Left cardiac atrium (tissue), 4 donors: ENCODE measurements at places on chromosomes 4 and X. TPM values are rescaled to one million over a fixed set of nuclear protein-coding genes. Genes with fewer than 3 reads are reported as not detected.

GRCh38 chrX:47180346-47180745 lies 13.3 kb upstream of the UBA1 start:
- no peak for DNase-seq

DNA sequence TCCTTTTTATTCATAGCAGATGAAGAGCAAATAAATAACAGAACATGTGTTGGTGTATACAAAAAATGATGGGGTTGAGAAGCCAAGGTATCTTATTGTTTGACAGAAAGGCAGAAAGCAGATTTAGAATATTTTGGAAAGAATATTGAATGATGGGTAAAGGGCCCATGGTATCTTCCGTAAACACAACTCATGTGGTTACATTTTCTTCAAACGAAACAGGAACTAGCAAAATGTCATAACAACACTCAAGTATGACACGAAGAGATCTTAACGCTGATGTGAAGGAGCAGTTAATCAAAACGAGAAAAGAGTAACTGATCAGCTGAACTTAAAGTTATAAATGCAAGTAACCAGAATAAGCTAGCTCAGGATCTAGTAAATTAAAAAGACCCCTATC lies 195.7 kb upstream of the GK2 start:
- DNase-seq, result no peak

DNA sequence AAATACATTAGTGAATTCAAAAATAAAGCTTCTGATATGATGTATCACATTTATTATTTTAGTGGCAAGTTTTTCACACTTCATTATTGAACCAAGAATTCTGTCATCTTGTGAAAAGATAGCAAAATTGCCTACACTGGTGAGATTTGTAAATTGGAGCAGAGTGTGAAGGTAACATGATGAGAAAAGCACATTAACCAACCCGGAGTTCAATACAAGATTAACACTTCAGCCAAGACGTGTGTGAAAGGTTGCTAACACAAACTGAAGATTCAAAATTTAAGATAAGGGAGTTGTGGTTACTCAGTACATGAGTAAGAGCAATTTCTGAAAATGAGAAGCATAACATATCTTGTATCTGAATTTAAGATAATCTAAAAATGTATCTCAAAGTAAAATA lies 346.7 kb downstream of the PDHA2 start:
- no peak for DNase-seq

DNA sequence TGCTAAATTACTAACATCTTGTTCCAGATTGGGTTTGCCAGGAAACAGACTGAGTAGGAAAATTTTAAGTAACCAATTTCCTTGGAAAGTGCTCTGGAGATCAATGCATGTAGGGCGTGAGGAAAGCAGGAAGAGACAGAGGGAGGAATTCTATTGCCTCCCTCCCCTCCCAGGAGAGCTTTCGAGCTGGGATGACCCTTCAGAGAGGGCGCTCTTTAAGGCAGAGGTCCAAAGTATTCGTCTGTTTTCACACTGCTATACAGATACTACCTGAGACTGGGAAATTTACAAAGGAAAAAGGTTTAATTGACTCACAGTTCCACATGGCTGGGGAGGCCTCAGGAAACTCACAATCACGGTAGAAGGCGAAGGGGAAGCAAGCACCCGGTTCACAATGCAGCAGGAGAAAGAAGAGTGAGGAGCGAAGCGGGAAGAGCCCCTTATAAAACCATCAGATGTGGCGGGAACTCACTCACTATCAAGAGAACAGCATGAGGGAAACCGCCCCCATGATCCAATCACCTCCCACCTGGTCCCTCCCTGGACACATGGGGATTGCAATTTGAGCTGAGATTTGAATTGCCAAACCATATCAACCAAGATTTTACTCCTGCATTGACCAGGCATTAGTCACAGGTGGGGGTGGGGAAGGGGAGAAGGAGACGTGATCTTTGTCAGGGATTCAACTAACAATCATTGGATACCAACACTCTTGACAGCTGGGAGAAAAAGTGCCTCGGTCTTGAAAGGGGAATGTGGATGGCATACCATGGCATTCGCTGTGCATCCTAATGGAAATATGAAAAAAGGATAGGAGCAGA lies 63.8 kb downstream of the SLITRK2 start:
- no peak for DNase-seq

- no peak for DNase-seq
Measured at GRCh38 chr4:63906660-63907183, 502.5 kb downstream of the TECRL start.

DNA sequence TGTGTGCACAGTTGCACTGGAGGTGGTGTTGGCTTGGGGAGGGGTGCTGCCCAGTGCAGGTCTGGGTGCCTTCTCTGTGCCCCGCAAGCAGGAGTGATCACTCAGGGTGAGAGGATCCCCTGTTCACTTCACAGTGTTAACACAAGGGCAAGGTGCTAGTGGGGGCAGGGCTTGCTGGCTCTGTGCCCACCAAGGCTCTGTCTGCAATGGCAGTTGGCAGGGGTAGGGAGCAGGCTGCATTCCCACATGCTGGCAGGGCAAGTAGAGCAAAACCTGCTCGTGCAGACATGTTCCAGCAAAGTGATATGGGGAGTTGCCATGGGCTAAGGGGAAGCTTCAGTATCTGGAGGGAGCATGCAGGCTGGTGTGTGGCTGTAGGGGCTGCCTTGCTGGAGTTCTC lies 428.0 kb downstream of the ZNF674 start:
- DNase-seq, result no peak

DNA sequence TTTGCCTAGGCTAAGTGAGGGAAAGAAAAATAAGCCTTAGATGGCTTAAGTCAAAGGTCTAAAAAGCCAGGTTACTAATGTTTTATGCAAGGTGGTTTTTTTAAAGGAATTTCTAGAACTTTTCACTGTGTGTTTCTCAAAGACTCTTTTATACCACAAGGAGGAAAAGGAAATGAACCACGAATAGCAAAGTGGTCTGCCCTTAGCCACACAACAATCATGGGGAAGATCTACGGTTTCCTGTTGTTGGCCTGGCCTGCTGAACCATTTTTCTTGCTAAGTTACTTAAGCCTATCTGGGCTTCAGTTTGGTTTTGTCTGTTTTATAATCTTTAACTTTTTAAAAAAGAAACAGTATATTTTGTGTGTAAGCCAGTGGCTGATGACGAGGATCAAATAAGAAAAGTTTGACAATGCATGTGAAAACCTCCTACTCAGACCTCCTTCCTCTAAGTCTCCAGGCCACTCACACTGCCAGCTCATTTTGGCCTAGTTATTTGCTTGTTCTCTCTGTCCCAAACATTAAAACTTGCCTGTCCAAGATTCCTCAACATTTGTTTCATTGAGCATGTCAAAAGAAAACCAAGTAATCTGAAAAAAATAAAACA lies 56.7 kb upstream of the COL25A1 start:
- no peak for DNase-seq

GRCh38 chrX:74297766-74298165 lies 6.2 kb upstream of the ZCCHC13 start:
- DNase-seq, result no peak

- DNase-seq, result no peak
Measured at GRCh38 chr4:19195696-19196095, 1056.0 kb upstream of the SLIT2 start.

- DNase-seq, result no peak
Measured at GRCh38 chr4:68062501-68062900, 67.2 kb downstream of the TMPRSS11F start.

- DNase-seq, result no peak
Measured at GRCh38 chr4:62256479-62256878, 1056.4 kb downstream of the ADGRL3 start.

DNA sequence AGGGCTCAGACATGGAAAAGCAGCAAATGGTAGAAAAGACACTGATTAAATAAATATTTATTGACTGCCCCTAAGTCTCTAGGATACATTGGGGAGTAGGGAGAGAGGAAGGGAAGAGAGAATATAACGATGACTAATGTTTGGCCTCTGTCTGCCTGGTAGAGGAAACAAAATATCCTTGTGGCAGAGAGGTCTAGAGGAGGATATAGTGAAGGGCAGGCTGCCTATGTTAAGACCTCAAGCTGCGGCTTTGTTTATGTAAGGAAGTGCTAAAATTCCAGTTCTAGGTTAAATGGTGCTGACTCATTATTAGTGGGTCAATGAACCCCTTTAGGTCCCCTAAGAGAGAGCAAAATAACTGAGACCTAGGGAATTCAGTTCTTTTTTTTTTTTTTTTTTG lies 427.3 kb upstream of the FTHL17 start:
- no peak for DNase-seq

- no peak for DNase-seq
Measured at GRCh38 chr4:168097161-168097560, 4.8 kb downstream of the ANXA10 start.

DNA sequence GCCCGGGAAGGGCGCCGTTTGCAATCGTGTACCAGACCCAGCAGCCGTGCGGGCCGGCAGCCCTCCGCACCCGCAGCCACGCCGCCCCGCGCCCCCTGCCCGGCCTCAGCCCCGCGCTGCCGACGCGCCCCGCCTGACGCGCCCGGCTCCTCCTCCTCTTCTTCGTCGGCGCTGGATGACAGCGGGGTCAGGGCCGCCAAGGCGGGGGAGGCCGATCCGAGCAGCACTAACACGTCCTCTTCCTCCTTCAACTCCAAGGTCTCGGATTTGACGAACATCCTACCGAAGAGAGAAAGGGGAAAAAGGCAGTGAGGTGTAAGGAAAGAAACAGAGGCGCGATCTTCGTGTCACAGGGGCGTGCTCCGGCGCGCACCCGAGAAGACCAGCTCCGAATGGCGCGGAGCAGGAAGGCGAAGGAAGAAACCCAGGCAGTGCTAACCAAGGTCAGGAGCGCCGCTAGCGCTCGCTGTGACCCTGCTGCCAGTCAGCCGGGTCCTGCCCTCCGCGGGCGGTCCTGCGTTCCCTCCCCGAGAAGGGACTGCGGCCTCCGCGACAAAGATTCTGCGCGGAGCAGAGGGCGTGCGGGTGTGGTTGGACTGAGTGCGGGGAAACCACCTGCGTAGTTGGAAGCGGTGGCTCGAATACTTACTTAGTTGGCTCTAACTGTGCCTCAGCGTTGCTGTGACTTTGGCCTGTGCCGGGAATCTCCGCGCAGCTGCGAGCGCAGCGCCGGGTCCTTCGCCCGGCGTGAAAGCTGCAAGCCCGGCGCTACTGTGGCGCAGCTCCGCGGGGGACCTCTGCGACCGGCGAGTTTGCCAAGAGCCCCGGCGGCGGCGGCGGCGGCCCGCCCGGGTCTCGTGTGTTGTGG lies 548 bp downstream of the NEUROG2 start:
- peak; percentile 28 for DNase-seq

DNA sequence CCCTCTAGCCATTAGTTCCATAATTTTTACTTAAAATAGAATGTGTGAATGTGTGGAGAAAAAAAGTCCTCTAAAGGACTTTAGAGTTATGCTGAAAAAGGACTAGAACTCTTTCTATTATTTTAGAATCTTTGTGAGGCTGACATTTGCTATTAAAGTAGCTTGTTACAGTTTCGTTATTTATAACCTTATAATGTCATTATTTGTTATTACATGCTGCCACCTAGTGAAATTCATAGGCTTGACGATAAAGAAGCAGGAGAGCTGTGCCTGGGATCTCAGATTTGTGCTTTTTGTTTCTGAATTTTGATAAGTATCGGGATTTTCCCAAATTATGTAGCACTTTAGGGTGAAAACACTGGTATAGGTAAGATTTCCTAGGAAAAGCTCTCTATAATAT lies 38.5 kb upstream of the TAPT1 start:
- DNase-seq, result no peak

- DNase-seq, result no peak
Measured at GRCh38 chr4:168892475-168892874, 117.6 kb downstream of the CBR4 start.

DNA sequence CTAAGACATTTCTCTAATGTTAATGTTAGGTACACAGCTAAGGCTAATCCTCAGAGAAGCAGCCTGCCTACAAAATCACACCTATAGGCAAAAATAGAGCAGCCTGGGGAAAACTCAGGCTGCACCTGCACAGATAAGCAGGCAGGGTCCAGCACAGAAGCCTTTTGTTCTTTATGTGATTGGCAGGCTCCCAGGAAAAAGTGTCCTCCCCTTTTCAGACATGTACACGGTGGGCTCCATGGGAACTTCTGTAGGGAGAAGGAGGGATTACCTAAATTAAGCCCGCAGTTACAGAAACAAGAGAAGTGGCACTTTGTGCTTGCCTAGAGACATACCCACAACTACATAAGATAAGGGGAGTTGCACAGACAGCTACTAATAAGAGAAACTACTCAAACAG lies 4.0 kb upstream of the HSPA4L start:
- no peak for DNase-seq

DNA sequence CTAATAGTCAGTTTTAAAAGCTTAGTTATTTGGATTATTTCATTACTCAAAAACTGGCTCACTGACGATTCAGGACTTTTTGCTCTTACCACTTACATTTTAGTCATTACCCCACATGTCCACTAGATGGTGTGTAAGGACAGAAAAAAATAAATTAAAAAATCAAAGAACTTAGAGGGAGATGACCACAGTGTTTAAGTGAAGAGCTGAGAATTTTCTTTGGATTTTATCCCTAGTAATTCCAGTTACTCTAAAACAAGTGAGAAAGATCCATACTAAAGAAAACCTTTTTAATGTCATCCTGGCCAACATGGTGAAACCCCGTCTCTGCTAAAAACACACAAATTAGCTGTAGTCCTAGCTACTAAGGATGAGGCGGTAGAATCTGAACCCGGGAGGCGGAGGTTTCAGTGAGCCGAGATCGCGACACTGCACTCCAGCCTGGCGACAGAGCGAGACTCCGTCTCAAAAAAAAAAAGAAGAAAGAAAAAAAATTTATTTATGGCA lies 26.4 kb upstream of the TMPRSS11B start:
- no peak for DNase-seq

- no peak for DNase-seq
Measured at GRCh38 chr4:16900325-16900724, 1.9 kb upstream of the LDB2 start.

GRCh38 chr4:110610940-110611831 lies 11.7 kb downstream of the PITX2 start:
- DNase-seq, result no peak

- no peak for DNase-seq
Measured at GRCh38 chrX:78024349-78025059, 55.1 kb upstream of the PGAM4 start.

DNA sequence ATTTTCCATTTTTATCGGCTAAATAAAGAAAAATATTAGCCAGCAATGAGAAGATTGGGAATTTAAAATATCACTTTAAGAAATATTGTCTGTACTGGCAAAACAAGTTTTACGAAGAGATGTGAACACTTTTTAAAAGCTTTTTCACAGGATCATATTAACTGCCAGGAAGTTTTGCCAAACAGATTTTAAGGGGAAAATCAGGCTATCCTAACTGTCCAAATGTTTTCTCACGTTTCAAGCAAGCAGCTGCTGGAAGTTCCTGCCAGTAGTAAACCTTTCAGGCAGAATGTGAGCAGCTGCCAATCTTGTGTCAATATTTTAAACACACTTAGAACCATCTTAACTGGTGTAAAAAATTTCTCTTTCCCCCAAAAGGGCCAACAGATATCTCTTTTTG lies 101.1 kb downstream of the ADGRL3 start:
- DNase-seq, result no peak

The USP53 gene
- 43.0 TPM for total RNA-seq

The CDS1 gene
- total RNA-seq, result 0.21 TPM

The JAKMIP1 gene
- 0.21 TPM for total RNA-seq

The GPRASP3 gene
- total RNA-seq, result 5.4 TPM

The SHOX gene
- total RNA-seq, result not detected

The PRRG1 gene
- 13.9 TPM for total RNA-seq

The ARHGAP36 gene
- not detected for total RNA-seq

The SPANXC gene
- total RNA-seq, result not detected

The VCX3B gene
- not detected for total RNA-seq
